Activated naive CD4-positive, alpha-beta T cell (primary cell): ENCODE measurements at places on chromosomes 12 and 14.

DNA sequence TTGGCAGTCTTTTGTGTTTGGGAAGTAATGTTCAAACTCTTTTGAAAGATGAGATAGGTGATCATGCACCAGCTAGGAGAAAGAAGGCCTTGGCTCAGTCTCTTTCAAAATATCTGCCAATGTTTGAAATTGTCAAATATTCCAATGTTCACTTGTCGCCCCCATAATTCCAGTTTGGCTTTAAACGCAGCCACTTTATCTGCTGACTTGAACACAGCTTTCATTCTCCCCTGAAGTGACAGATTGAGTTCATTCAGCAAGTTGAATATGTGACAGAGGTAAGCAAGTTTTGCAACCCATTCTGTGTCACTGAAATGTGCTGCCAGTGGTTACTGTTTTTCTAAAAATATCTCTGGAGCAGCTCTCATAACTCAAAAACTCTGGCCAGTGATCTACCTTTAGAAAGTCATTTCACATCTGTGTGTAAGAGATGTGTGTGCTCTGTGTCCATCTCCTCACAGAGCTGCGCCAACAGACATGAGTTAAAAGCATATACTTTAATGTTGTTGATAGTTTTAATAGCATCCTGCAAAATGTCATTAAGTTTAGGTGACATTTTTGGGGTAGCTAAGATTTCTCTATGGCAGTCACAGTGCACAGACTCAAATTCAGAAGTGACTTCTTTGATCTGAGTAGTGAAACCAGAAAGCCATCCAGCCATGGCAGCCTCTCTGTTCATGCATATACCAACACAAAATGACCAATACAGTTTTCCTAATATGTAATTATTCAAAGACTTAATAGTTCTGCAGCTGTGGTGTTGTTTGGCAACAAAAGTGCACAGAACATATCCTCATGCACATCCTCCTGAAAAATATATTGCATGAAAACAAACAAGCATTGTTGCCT lies 614.3 kb upstream of the MIS18BP1 start:
- DNase-seq: no peak

- no peak for DNase-seq
Observed at GRCh38 chr12:93696462-93696861, 19.3 kb downstream of the CRADD start.

DNA sequence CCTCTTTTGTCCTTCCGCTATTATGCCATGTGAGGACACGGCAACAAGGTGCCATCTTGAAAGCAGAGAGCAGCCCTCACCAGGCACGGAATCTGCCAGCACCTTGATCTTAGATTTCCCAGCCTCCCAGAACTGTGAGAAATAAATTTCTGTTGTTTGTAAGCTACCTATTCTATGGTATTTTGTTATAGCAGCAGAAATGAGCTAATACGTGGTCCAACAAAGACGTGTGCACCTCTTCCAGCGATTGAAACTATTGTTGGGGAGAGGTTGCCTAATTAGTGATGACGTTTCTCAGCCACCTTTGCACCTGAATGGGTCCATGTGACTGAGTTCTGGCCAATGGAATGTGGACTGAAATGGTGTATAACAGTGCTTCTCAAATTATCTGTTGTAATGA lies 2.3 kb upstream of the SNAPC1 start:
- DNase-seq: no peak

DNA sequence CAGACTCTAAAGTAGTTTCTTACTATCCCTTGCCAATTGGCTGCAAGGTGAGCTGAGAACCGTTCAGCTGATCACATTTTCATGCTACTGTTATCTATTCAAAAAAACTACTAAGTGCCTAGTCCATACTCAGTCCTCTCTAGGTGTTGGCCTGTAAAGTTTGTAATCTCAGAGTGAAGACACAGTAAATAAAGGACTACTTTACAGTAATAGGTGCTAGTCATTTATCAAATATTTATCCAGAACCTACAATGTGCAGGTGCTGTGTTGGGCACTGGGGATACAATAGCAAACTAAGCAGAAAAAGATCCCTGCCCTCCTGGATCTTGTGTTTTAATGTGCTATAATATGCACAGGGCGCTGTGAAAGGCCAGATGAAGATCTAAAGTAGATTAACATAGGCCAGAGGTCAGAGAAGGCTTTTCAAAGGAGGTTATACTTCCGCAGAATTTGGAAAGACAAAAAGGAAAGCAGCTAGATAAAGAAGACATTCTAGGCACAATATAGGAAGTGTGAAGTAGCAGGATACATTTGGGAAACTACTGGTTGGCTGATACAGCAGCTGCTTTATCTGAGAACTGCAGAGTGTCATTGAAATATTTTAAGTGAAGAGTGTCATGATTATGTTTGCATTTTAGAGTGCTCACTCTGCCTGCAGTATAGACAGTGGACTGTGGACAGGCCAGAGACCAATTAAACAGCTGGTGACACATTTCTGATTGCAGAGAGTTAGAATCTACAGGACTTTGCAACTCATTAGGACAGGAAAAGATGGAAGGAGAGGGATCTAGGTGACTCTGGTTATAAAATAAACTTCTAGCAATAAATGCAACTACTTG lies 8.0 kb upstream of the ACTR10 start:
- DNase-seq: no peak

DNA sequence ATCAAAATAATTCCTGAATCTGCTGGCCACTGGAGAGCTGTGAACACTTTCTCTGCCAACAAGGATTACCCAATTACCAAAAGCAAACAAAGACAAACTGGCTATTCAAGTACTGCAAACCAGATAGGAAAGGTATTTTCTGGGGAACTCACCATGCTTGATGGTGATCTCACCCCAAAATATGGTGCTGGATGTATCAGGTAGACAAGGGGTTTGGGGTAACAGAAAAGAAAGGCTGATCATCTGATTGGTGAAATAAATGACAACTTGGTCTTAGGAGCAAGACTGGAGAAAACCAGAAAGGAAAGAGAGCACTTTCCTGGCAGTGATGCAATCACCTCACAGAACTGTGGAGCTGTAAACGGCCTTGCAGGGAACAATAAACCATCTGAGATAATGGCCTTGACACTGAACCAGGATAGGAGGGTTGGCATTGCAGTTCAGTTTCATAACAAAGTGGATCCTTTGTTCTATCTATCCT lies 31.0 kb upstream of the NPFF start:
- DNase-seq: no peak

- DNase-seq: no peak
Observed at GRCh38 chr14:32826404-32827082, 112.1 kb upstream of the NPAS3 start.

GRCh38 chr12:6337958-6338433 lies 3.9 kb downstream of the TNFRSF1A start:
- DNase-seq: no peak

DNA sequence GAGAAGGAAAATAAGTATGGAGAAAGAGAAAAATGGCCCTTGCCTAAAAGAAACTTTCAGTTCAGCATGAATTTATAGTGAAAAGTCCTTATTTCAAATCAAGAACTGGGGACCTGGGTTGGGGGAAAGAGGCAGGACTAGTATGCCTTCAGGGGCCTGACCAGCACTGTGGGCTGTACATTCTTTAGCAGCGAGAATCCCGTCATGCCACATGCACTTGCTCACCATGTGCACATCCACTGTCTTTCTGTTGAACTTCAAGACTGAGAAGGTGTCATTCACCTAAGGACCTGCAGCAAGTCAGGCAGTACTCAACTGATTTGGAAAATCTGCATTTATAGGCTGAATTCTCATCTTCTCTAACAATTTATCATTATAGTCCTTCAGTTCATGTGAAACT lies 50.2 kb downstream of the RAB35 start:
- no peak for DNase-seq

GRCh38 chr12:98612696-98613334 lies 19.3 kb downstream of the SLC25A3 start:
- no peak for DNase-seq

- no peak for DNase-seq
Observed at GRCh38 chr14:69933623-69934275, 54.5 kb downstream of the SMOC1 start.

GRCh38 chr14:99883866-99884650 lies 90.8 kb downstream of the EML1 start:
- no peak for DNase-seq

DNA sequence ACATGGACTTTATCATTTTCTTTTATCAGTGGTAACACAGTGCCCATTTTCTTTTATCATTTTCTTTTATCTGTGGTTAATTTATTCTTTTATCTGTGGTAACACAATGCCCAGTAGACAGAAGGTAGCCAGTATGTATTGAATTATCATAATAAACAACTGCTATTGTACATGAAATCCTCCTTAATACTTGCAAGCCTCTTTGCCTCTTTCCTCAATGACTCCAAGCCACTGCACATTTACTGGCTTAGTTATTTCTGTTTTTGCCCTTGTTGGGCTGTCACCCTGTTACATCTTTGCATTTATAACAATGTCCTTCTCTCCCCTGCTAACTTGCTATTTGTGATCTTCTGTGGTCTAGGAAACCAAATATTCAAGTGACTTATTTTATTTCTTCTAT lies 345.0 kb downstream of the ATP23 start:
- no peak for DNase-seq

- DNase-seq: no peak
Observed at GRCh38 chr12:14961466-14962152, at the start of gene ARHGDIB. TSS of gene ARHGDIB (minus strand) at chr12:14961601. CDS start at chr12:14950712, 10,889 bp downstream.

DNA sequence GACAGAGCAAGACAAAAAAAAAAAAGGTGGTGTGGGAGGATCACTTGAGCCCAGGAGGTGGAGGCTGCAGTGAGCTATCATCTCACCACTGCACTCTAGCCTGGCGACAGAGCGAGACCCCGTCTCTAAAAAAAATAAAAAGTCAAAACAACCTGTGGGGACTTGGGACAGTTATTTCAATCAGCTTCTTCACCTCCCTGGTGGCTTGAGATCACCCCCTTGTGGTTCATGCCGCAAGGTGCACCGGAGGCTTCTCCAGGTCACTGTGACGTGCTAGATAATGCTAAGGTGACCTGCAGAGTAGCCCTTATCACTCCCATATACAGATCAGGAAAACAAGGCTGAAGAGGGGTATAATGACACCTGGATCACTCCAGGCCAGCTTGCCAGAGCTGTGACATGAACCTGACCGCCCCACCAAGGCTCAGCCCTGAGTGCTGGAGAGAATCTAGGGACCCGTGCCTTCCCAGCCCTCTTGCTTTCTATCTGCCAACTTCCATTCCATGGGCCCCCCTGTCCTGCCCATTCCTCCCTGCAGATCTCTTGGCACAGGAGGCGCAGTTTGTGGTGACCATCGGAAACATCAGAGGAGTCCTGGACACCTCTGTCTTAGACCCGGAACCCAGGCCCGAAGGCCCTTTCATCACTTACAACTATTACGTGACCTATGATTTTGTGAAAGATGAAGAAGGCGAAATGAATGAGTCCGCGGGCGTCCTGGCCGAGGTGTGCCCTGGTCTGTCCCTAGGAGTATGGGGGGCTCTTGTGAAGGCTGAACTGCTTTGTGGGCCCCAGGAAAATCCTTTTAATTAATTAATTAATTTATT lies 8.1 kb downstream of the LRRC43 start:
- peak; percentile 10 for DNase-seq

DNA sequence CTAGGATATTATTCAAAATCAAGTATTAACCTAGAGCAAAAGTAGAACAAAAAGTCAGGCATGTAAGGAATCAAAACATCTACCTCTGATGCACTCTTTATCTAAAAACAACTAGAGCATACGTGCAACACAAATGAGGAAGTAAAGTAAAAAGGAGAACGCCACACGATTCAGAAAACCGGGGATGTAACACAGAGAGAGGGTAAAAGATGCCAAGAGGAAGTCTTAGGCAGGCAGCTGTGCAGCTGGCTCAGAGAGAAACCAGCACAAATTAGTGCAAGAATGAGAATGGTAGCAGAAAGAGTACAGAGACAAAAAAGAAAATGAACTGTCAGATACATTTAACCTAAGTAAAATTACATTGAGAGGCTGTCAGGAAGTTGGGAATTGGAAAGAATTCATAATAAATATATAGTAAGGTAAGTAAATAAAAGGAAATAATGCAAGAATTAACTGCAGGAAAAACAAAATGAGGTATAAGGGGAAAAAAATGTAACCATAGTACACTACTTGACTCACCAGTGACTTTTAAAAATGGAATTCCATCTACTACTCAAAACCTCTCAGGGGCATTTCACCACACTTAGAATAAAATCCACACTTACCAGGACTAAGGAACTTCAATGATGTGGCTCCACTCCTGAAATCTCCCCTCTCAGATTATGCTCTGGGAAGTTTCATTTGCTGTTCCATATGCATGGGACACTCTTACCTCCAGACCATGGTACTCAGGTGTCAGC lies 17.1 kb downstream of the BCAT1 start:
- no peak for DNase-seq

GRCh38 chr14:31084385-31084784 lies 58.2 kb upstream of the STRN3 start:
- no peak for DNase-seq

DNA sequence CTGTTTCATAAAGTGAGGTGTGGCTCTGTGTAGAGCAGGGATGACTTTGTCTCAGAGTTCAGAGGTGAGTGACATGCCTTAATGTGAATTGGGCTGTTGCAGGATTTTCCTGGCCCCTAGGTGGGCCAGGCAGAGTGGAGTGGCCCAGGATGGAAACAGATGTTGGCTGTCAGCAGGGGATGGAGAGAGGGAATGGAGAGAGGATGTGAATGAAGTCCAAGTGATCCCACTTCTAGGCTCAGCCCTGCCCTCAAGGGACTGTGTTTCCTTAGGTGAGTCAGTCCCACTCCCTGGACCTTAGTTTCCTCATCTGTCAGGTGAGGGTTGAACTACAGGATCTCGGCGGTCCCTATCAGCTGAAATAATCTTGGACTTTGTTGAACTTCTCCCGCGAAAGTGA lies 7.5 kb downstream of the GALNT16 start:
- DNase-seq: no peak

DNA sequence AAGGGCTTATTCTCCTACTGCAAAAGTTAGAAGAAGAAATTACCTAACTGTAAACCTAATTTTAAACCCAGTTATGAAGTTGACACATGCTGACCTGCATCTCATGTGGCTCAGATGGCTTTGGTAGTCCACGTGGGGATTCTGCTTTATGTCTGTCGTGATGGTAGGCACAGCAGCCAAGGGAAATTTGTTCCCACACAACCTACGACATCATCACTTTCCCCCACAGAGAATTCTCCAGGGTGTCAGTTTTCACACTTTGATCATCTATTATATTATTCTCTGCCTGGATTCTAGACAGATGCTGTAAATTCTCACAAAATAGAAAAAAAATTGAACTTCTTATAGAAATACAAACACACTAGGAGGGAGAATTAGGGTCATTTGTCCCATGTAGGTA lies 70.6 kb downstream of the PTHLH start:
- DNase-seq: no peak
